ENCODE measurements at places on chromosomes 16 and 17. TPM values are rescaled to one million over a fixed set of nuclear protein-coding genes. Genes with fewer than 3 reads are reported as not detected.

CCL17 gene
- not detected for total RNA-seq

SMTNL2 gene
- 1.4 TPM for total RNA-seq

PRSS22 gene
- total RNA-seq = not detected

- no peak overlapping the region for H3K27ac ChIP-seq
- DNase-seq = no peak
- no peak overlapping the region for H3K4me3 ChIP-seq
- no peaks in the 10 kb centered on the region for H3K36me3 ChIP-seq
Observed at GRCh38 chr16:80041410-80041809, 440.9 kb upstream of the MAF start.

Measured in neural crest cell (in vitro differentiated cells).